ENCODE measurements at places on chromosomes 7 and 10. TPM values are rescaled to one million over a fixed set of nuclear protein-coding genes. Genes with fewer than 3 reads are reported as not detected.

- DNase-seq: no peak
Measured at GRCh38 chr10:97024168-97025073, 161.3 kb downstream of the SLIT1 start.

- no peak for DNase-seq
Measured at GRCh38 chr10:18099415-18099814, 40.8 kb upstream of the CACNB2 start.

TLL2 gene
- 0.45 TPM for total RNA-seq

CUX1 gene
- 68.5 TPM for total RNA-seq

DNA sequence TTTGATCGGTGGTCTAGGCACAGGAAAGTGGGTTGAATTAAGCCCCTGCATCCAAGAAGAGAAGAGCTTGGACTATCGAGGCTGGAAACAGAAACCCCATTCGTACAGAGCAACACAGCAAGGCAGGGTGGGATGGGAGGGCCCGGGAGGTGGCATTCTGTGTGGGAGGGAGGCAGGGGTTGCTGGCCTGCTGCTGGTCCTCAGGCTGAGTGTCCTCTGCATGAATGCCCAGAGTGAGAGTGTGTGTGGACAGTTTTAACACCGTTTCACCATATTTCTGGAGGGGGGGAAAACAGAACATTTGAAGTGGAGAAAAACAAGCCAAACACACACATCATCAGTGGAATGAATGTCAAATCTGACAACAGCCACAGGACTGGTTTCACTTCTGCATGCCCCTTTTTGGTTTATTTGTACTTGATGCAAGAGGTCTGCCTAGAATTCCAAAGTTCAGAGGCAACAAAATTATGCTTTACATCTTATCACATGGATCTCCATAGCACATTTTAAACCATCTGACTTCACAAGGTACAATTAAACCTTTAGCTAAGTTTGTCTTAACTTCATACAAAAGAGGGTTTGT is 11.1 kb upstream of the ENO4 start:
- DNase-seq: no peak

BLOC1S2 gene
- 20.6 TPM for total RNA-seq

NRCAM gene
- 1.1 TPM for total RNA-seq

- no peak for DNase-seq
Measured at GRCh38 chr7:66815951-66816350, 75.4 kb downstream of the RABGEF1 start.

NPFFR1 gene
- total RNA-seq: 0.08 TPM

DNA sequence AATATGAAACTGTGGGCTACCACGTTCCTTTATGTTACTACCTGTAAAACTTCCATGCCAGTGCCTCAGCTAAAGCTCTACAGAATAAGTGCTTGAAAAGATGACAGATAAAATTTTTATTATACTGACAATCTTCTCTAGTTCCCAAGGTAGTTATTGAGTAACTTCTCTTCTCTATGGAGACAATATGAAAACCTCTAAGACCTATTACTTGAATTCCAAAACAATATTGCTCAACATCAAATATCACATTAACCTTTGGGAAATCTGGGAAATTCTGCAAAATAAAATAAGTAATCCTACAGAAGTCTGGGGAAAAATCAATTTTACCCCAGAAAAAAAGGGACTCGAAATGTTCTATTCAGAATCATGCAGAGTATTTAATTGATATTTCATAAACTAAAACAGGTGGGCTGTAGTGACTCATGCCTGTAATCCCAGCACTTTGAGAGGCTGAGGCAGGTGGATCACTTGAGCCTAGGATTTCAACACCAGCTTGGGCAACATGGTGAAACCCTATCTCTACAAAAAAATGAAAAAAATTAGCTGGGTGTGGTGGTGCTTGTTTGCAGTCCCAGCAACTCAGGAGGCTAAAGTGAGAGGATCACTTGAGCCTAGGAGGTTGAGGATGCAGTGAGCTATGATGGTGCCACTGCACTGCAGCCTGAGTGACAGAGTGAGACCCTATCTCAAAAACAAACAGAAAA is 23.8 kb upstream of the ANK3 start:
- DNase-seq: no peak
